ENCODE measurements at places on chromosomes 2 and 18.

- no peak for DNase-seq
These were observed 93.5 kb downstream of the CAPN13 start for GRCh38 chr2:30713698-30714097.

GRCh38 chr2:123747326-123747725 is 277.8 kb upstream of the CNTNAP5 start:
- DNase-seq, result no peak

DNA sequence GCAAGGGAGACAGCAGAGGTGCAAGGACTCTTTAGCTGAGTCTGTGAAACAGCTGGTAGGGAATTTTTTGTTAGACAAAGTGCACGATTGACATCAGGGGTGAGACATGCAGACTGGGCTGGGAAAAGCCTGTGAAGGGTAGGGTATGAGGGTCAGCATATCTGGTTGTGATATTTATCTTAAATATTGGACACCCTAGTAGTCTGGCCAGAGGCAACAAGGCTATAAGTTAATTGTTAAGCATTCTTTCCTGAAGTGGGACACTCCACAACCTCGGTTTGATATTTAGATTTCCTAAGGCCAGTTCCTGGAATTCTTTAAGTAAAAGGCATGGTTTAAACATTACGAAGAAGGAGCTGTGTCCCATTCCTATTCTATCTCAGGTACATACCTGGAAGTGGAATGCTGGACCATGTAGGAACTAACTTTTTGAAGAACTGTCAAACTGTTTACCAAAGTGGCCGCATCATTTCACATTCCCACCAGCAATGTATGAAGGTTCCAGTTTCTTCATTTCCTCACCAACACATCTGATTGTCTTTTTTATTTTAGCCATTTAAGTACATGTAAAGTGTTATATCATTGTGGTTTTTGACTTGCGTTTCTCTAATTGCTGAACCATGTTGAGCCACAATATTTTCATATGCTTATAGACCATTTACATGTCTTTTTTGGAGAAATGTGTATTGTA is 22.5 kb downstream of the EHBP1 start:
- no peak for DNase-seq

GRCh38 chr2:81068144-81068543 is 763.6 kb upstream of the LRRTM1 start:
- no peak for DNase-seq

GRCh38 chr18:42458226-42458625 is 503.2 kb downstream of the PIK3C3 start:
- DNase-seq, result no peak

GRCh38 chr2:199462956-199463692 is 5.4 kb upstream of the SATB2 start:
- DNase-seq, result no peak

DNA sequence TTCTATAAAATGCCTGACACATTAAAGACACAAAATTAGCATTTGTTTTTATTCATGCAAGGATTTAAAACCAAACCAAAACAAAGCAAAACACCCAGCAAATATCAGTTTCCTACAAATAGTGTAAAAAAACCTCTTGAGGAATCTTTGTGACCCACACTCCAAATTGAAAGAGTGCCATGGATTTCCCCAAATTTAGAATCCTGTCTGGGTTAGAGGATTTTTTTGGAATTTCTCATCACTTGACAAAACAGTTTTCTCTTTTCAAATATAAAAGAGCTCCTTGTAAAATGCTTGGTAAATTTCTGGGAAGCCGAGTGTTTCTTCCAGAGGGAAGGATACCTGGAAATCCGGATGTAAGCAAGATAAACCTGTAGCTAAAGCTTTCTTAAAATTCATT is 1.7 kb upstream of the FN1 start:
- no peak for DNase-seq

DNA sequence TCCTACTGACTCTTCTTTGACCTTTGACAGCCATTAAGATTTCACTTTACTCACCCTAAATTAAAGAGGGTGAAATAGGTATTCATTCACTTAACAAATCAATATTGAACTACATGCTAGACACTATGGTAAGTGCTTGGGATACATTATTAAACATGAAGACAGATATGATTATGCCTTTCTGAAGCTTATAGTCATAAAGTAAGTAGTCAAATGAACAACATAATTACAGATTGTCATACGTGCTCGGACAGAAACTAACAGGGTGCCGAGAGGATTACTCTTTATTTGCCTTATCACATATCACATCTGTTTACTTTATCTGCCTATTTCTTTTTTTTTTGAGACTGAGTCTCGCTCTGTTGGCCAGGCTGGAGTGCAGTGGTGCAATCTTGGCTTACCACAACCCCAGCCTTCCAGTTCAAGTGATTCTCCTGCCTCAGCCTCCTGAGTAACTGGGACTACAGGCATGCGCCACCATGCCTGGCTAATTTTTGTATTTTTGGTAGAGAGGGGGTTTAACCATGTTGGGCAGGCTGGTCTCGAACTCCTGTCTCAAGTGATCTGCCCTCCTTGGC is 9.8 kb downstream of the ACVR2A start:
- no peak for DNase-seq

GRCh38 chr2:70192516-70192915 is 1.7 kb upstream of the C2orf42 start:
- no peak for DNase-seq

DNA sequence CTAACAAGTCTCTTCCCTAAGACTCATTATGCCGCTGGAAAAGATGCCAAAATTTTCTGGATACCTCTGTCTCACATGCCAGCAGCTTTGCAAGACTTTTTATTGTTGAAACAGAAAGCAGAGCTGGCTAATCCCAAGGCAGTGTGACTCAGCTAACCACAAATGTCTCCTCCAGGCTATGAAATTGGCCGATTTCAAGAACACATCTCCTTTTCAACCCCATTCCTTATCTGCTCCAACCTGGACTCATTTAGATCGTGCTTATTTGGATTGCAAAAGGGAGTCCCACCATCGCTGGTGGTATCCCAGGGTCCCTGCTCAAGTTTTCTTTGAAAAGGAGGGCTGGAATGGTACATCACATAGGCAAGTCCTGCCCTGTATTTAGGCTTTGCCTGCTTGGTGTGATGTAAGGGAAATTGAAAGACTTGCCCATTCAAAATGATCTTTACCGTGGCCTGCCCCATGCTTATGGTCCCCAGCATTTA is 26.3 kb downstream of the DHRS9 start:
- DNase-seq, result no peak

DNA sequence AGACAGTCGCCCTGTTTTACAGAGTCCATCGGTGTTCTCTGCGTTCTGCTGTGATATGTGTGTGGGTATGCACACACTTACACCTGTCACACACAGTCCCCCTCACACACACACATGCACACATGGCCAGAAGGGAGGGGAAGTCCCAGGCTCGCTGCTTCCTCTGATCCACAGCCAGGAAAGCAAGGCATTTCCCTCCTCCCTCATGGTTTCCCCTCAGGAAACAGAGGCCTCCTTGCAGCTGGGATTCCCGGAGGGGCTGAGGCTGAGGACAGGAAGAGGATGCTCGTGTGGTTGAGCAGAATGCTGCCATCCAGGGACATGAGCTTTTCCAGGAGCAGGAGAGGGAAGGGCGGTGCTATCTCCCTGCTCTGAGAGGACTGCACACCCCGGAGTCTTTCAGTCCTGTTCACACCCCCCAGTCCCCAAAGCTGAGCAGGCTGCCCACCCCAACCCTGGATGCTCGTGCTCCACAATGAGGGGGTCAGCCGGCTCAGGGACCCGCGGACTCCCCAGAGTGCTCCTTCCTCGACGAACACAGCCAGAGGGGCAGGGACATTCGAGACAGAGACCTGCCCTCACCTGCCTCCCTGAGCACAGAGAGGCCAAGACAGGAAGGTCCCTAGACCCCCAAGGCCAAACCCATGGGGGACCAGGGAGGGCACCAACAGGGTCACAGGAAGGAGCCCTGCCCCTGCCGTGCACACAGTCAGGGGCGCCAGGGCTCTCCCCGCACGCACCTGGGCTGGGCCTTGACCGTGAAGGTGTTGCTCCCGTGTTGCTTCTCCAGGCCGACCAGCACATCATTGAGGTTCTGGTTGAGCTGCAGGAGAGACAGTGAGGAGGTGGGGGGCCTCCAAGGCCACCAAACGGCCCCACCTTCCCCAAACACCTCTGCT is 45.3 kb downstream of the BIN1 start:
- no peak for DNase-seq

DNA sequence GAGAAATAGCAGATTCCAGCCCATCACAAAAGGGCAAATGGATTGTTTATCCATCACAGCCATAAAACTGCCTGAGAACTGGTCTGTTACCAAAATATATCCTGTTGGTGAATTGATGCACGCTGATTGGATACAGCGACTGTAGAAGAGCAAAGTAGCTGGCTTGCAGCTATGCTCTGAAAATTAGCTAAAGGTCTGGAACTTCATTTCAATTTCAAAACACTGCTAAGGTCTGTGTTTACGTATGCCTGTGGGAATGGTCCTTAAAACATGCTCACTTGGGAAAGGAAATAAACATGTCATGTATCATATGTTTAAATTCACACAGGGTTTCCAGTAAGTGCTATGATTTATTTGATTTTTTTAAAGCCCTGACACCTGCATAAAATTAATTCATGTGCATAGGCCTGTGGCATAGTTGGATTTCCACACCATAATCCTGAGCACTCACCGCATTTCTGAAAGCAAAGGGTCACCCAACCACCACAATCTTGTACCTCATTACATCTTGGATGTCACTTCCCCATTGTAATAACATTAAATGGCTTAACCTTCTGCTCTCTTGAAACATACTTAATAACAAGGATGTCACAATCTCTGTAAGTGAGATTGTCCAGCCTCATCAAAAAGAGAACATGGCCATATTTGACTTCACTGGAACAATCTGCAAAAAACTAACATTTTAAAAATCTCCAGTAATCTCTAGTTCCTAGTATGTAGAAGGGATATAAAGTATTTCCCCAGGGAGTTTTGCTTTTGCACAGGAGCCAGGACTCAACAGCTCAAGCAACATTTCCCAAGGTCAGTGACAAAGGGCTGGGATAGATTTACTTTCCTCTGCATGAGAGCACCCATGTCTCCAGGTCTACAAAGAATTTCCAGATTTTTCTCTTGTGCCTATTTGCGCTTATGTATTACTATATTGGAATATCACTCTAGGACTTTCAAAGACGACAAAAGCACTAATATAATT is 109.8 kb downstream of the FARSB start:
- no peak for DNase-seq

- no peak for DNase-seq
These were observed 43.2 kb upstream of the CAB39 start for GRCh38 chr2:230669386-230669950.

DNA sequence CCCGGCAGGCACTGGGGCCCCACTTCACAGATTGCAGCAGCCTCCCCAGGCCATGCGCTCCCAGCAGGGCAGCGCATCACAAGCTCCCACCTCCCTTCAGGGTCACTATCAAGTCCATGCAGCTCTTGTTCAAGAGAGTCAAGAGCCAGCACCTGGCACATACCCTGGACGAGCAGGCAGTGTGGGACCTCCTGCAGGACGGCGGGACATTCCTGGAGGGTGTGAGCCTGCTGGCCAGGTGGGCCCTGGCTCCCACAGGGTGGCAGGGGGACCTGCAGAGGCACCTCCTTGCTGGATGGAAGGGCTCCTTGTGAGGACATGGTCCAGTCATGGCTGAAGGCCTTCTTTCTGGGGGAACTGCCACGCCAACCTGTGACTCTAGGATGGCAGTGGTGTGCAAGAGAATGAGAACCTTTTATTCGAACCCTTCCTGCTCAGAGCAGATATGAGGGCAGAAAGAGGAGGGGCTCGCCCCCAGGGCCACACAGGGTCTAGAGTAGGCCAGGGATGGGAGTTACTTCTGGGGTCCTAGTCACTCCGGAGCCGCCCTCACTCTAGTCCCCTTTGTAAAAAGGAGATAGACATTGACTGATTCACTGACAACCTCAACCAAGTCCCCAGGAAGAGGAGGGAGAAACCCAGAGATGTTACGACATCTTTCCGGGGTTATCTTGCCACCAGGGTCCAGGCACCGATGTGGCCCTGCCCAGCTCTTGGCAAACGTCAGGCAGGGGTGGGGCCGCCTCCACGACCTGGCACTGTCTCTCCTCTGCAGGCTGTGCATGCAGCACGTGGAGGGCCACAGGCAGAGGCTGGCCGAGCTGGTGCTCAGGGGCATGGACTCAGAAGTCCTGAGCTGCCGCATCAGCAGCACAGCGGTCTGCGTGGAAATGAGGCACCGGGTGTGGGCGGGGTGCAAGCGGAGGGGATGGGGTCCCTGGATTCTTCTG is 31.3 kb downstream of the HJURP start:
- no peak for DNase-seq

DNA sequence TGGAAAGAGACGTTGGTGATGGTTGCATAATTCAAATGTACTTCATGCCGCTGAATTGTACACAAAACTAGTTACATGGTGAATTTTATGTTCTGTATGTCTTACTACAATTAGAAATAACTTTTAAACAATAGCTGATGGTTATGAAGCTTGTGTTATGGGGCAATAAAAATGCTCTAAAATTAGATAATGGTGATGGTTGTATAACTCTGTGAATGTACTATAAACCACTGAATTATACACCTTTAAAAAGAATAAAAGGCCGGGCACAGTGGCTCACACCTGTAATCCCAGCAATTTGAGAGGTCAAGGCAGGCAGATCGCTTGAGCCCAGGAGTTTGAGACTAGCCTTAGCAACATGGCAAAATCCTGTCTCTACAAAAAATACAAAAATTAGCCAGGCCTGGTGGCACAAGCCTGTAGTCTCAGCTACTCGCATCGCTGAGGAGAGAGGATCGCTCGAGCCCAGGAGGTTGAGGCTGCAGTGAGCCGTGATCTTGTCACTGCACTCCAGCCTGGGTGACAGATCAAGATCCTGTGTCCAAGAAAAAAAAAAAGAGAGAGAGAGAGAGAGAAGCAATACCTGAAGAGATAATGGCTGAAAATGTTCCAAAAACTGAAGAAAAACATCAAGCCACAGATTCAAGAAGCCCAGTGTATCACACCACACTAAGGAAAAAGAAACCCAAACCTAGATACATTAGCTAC is 6.3 kb downstream of the RNU4ATAC start:
- DNase-seq, result no peak

DNA sequence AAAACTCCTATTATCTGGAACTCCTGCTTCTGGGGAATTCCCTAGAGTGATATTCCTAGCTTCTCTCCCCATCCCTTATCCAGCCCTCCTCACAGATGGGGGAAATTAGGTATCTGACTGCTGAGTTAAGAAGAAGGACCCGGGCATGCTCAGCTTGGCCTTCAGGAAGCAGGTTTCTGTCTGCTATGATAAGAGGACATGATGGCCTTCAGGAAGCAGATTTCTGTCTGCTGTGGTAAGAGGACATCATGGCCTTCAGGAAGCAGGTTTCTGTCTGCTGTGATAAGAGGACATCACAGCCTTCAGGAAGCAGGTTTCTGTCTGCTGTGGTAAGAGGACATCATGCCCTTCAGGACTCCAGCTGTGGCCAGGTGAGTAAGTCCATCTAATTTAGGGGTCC is 65.2 kb downstream of the PLEKHM3 start:
- no peak for DNase-seq
